Mucosa of gallbladder (tissue), 1 donor: ENCODE measurements at places on chromosomes 7 and 10.

GRCh38 chr10:103852856-103853255, 2.5 kb downstream of the SH3PXD2A start:
- DNase-seq, result no peak

GRCh38 chr10:85311613-85312337, 983.4 kb downstream of the CCSER2 start:
- no peak for DNase-seq

DNA sequence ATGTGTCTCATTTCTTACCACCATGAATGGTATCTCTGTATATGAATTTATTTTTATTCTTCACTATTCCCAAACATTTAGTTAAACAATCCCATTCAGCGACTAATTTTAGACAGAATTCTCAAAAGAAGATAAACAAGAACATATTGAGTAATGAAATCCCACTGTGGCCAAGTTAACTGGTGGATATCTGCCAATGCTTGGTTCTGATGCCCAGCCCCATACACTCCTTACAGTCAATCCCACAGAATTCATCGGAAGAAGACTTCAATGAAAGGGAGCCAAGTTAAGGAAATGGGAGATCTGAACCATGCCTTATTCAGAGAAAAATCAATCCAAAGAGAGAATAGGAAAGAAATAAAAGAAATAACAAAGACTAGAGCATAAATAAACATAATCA, 518.0 kb downstream of the XPNPEP1 start:
- DNase-seq, result no peak

GRCh38 chr7:71636329-71636728, 504.4 kb downstream of the GALNT17 start:
- DNase-seq, result no peak
